Memory B cell (primary cell): ENCODE measurements at places on chromosomes 5 and 9.

DNA sequence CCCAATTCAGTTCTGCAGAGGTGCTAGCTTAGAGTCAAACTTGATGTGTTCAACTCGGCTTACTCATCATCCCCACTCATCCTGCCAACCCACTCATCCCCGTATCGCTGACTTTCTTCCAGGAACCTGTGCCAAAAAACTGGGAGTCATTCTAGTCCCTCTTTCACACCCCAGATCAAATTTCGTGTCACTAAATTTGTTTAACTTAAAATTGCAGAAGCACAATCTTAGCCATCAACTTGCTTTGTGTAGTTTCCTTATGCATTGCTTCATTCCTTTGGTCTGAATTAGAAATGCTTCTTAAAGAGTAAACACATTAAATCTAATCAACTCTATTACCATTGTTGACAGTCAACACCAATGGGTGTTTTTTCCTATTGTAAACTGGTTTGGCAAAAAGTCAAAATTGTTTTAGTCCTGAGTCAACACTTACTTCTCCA is 162.4 kb downstream of the TTC39B start:
- no peak for DNase-seq

DNA sequence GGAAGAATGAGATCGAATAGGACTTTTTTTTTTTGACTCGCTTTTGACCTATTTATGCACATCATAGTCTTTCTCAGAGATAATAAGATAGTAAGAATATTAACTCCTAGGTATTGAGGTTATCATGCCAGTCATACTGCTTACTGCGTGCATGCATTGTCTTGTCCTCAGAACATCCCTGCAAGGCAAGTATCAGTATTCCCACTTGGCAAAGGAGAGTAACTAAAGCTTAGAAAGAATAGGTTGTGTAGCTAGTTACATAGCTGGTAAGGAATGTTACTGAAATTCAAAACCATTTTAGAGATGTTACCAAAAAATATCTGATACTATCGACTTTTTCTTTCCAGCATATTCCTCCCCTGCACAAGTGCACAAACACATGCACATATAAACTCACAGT is 296.1 kb upstream of the CLINT1 start:
- no peak for DNase-seq

DNA sequence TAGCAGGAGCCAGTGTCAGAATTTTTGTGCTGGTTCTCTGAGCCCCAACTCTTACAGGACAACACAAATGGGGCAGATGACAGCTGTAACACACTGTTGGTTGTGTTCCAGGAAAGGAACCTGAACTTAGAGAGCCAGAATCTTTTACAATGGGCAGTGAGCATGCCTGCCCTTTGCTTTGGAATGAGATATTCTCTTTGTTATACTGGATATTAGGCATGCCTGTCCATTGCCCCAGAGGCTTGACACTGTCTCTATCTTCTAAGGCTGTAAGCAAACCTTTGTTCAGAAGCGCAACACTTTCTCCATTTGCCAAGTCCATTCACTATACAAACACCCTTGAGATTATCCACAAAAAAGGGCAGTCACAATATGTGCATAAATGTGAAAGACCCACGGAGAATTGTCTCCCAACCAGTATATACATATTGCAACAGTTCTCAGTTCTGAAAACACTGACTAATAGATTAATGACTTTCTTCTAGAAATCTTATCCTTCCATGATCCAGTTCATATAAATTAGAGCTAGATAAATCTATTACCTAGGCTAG is 26.3 kb upstream of the CEP120 start:
- DNase-seq, result no peak

DNA sequence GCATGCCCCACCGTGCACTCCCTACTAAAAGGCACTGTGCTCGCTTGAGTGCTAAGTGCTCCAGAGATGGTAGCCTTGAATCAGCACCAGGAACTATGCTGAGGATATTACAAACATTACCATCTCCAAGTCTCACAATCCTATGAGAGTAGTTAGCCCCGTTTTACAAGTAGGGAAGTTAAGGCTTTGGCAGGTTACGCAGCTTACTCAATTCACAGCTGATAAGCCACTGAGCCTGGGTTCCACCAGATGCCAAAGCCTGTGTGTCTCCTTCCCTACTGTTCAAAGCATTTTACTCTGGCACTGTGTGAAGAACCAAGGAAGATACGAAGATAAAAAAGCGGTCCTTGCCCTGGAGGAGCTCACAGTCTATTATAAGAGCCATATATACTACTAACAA is 216.2 kb downstream of the EBF1 start:
- no peak for DNase-seq

GRCh38 chr5:132007399-132008162 is 3.9 kb downstream of the ACSL6 start:
- peak; percentile 74 for DNase-seq

- DNase-seq, result no peak
Observed at GRCh38 chr9:34371886-34372466, 4.7 kb downstream of the MYORG start.
